ENCODE measurements at places on chromosomes 1 and 21. TPM values are rescaled to one million over a fixed set of nuclear protein-coding genes. Genes with fewer than 3 reads are reported as not detected.

- DNase-seq = no peak
These were observed 133.4 kb downstream of the NEK7 start for GRCh38 chr1:198290089-198290683.

GRCh38 chr1:50358962-50359361 lies 64.3 kb downstream of the DMRTA2 start:
- DNase-seq = no peak

DNA sequence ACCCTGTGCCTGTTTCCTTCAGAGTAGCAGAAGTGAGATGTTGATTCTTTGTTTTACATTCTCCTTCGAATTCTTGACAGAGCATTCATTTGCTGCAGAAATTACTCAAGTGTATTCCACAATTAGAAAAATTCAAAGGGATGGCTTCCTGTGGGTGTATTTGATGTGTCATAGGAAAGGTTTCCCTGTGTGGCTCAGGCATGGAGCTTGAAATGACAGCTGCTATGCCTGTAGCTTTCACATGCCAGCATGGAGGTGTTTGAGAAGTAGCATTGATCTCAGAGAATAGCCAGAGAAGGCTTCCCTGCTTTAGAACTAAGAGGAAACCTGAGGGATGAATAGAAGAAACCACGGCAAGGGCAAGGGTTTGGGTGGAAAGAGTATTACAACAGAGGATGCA lies 317.2 kb upstream of the DEPDC1 start:
- no peak for DNase-seq

The ZNF695 gene
- 1.7 TPM for total RNA-seq

GRCh38 chr1:215704089-215704860 lies 137.2 kb downstream of the KCTD3 start:
- DNase-seq = no peak

DNA sequence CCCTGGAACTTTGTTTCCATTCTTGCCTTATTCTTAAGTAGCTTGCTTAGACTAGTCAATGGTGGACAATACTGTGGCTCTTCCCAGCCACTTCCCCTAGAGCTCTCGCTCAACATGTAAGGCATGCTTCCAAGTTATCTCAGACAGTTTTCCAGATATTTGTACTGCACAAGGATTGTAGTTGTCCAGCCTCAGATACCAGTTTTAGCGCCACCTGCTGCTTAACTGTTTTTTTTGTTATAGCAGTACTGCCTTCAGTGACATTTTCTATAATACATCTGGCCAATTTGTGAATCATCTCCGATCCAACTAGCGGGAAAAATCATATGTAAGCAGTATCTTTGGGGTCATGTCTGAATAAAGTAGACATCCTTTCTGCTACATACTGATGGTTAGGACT lies 346.7 kb upstream of the ADGRL4 start:
- DNase-seq = peak; percentile 8

DNA sequence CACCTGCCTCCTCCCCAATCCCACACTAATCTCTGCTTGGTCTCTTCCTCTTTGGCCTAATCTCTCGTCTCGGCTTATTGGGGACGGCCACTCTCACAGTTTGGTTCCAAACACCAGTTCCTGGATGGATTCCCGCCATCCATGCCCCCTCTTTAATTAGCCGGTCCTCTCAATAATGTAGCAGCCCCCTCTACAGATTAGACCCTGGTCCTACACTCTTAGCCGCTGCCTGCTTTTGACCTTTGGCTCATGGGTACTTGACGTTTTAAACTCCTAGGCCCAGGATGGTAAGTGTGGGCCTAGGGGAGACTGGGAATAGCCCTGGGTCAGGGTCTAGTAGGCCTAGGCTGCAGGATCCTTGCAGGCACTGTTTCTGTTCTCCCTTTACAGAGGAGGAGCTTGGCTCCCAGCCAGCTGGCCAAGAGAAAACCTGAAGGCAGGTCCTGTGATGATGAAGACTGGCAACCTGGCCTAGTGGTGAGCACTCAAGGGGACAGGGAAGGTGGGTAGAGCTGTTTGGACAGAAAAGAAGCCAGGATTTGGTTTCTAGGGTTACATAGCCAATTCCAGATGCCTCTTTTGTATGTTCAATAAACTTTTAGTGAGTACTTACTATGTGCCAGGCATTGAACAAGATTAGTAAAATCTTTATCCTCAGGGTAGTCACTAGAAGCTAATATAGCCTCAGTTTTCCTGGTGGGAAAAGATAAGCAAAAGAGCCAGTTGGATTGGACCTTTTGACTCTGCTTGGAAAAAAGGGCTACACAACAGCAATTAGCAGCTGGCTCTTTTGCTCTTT lies 758 bp downstream of the RAD54L start:
- peak; percentile 63 for DNase-seq

DNA sequence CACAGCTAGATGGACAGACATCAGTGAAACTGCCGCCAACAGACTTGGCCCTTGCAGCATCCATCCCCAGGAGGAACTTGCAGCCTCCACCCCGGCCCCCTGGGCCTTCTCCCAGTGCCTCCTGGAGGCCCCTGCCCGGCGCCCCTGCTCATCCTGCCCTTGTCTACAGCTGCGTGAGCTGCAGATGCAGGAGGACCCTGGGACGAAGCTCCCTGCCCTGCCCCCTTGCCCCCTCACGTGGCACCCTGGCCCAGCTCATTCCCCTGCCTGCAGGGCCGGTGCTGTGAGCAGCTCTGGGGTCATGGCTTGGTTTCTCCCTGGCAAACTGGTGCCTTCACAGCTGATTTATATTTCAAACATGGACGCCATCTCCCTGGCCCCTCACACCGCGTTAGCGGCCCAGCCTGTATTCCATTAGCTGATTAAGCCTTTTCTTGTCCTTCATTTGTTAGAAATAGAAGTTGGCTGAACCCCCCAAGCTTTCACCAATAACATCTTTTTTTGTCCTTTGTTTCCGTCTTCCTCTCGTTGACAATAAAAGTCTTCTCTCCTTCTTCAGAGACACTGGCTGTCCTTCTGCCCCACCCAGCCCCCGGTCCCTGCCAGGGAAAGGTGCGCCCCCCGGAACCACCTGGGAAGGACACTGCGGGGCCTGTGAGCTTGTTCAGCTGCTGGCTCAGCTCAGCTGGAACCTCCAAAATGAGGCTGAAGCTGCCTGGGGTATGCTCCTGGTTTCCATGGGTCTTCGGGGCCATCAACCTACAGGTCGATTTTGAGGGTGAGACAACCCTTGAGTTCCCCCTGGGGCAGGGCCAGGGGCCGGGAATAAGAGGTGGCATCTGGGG lies 34.0 kb upstream of the SLC19A1 start:
- DNase-seq = no peak

Data from left colon (tissue), 2 donors.